HS-27A (cell line): ENCODE measurements at places on chromosomes 7 and 10.

GRCh38 chr7:155219947-155220769 is 77.5 kb upstream of the INSIG1 start:
- no peak for DNase-seq

DNA sequence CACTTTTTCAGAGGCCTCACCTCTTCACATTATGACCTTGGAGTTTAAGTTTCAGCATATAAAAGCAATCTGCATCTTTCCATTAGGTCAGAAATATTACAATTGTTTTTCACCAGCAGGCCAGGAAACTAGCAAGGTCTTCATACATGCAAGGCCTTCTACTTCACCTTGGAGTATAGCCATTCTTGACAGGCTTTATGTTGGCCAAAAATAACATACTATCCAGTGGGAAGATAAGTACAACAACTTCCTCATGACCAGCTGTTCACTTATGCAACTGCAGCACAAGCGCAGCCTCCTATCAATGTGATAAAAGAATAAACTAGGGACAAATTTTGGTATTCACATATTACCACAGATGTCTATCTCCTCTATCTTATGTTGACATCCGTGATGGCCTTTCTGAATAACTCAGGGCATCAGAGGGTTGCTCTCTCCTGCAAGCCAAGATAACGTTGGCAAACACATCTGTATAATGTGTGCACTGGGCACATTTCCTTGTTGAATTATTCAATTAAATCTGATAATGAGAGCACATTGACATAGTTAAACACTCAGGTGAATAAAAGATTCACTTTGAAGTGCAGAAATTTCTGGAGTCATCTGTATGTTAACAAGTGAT is 239.8 kb downstream of the FZD1 start:
- DNase-seq: no peak

GRCh38 chr7:127844707-127845331 is 186.4 kb downstream of the LRRC4 start:
- DNase-seq: no peak

DNA sequence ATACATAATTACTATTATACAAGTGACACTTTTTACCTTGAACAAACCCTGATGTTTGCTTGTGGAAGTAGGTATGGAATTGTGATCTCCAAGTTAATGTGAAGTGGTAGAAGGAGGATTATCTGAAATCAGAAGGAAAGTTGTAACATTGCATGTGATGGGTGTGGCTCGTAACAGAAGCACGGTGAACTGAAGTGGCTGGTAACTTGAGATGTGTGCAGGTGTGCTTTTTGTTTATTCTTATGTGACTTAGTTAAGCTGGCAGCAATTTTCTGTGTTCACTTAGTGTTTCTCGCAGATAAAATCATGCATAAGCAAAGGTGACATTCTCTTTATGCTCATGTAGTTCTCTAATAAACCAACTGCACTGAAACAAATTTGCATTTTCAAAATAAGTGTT is 82.3 kb downstream of the ZEB1 start:
- DNase-seq: no peak
